ENCODE measurements at places on chromosomes 2 and 18.

DNA sequence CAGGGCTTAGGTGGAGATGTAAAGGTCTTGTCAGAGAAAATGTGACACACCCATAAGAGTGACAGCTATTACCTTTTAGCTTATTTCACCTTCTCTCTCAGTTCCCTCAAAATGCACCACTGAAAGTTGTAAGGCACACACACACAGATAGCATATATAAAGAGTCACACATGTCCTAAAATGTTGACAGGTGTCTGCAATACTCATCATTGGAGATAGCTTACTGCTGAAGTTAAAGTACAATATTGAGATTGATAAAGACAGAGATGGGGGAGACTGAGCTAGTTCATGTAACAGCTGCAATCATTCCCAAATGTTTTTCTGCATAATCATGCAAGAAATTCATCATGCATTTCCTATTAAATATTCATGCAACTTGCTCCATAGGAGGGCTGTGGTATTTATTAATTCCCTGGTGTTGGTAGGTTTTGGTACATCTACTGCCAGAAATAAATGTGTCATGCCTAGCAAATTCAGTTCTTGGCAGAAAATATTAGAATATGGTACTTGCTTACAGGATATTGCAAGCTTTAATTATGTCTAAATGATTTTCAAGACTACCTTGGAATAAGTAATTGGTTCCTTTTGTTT lies 118.8 kb upstream of the RBMS1 start:
- DNase-seq = no peak

GRCh38 chr2:58992062-58992706 lies 751.1 kb upstream of the FANCL start:
- DNase-seq = no peak

DNA sequence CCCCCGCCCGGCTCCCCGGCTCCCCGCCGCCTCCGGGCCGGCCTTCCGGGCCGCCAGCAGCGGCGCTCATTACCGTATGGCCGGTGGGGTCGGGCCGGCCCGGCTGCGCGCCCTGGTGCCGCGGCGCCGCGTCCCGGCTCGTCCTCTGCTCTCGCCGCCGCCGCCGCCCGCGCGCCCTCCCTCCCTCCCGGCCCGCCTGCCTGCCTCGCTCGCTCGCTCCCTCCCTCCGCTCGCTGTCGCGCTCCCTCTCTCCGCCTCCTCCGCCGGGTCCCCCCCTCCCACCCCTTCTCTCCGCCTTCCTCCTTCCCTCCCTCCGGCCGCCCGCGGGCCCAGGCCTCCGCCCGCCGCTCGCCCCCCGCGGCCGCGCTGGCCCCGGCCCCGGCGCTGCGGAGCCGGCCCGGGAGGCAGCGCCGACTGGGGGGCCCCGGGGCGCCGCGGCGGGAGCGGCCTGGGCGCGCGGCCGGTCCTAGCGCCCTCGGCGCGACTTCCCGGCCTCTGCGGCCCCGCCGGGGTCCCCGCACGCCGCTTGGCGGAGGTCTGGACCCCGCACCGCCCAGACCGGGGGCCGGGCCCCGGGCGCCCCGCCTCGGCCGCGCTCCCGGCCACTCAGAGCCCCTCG lies at the start of gene DNMT3A:
Gene DNMT3A, minus strand, starts transcription at position 173 of the 619 bp plus-strand sequence. CDS start 27,941 bp downstream, outside the sequence.
- peak; percentile 58 for DNase-seq

DNA sequence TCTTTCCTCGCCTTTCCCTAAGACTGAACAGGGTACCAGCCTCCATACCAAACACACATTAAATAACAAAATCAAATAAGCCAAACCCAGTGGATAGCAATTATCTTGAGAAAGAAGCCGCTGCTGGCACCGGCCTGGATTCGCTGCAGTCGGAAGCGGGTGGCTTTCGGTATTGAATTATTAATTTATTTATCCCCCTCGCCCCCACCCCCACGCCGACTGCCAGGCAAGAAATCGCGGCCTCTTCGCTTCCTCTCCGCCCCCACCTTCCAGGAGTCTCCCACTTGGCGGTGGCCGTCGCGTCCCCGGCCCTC lies 370 bp upstream of the ZNF804A start:
- no peak for DNase-seq

DNA sequence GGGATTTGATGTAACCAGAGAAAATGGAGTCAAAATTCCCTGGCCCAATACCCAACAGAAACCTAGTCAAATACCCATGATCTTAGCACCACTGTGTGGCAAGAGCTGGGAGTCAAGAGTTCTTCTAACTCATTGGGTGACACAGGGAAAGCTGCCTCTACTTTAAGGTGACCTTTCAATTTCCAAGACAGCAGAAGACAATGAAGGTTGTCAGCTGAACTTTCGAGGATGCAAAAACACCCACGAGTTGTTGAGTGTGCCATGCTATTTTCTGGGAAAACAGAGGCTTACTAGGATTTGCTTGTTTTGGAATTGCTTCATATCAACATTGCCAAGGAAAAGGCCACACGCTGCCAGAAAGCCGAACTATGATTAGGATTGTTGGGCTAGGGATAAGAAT lies 61.6 kb upstream of the CYRIA start:
- DNase-seq = no peak

- DNase-seq = no peak
These were observed 75.4 kb upstream of the PGAP1 start for GRCh38 chr2:197001921-197002320.

GRCh38 chr2:7572450-7572849 lies 655.2 kb downstream of the RNF144A start:
- no peak for DNase-seq

DNA sequence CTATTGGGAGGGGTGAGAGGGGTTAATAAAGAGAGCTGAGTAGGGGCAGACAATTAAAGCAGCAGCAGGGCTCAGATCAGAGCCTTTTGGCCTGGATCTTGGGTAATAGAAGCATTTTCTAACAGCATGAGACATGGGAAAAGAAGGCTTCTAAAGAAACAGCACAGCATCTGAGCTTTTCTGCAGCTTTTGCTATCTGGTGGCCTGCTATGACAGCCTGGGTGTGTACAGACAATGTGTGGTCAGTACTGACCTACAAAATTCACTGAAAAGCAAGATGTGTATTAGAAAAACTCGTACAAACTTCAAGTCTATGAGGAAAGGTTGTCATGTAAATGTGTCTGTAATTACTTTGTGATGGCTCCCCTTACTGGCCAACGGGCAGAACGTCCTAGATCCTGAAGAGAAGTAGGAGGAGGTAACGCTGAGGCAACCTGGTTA lies 95.6 kb downstream of the GALNT3 start:
- DNase-seq = no peak

- DNase-seq = no peak
These were observed 12.1 kb upstream of the TPO start for GRCh38 chr2:1400943-1401735.

- DNase-seq = no peak
These were observed 23.9 kb upstream of the CAVIN2 start for GRCh38 chr2:191870744-191871143.

DNA sequence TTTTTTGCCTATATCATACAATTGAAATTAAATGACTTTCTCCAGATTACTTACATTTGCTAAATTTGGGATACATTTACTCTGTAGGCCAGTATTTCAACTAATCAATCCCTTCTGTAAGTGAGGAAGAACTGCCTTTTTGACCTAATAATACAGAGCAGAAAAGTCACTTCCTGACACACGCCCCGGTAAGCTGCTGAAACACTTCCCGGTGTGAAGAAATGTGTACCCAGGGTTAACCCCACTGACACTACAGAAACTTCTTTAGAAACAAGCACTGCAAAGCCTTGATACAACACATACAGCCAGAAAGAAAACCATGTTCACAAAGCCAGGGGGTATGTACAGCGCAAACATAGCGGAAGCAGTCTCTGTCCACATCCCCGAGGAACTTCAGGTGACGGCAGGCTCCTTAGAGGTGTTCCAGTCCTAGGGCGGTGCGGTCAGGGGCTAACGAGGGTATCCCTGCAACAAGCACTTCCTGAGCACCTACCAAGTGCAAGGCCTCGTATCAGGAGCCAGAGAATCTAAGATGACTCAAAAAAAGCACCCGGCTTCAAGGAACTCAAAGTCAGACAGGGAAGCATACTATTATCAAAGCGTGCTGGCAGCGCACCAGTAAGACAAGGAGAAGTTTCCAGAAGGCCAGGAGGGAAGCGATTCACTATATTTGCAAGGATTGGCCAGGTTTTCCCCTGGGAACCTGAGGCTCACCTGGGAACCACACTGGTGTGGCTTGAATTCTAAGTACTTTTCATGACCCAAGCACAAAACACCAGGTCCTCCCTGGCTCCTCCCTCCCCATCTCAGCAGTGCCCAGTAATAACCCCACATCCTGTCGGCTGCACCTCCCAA lies 46.6 kb downstream of the ZNF516 start:
- no peak for DNase-seq

DNA sequence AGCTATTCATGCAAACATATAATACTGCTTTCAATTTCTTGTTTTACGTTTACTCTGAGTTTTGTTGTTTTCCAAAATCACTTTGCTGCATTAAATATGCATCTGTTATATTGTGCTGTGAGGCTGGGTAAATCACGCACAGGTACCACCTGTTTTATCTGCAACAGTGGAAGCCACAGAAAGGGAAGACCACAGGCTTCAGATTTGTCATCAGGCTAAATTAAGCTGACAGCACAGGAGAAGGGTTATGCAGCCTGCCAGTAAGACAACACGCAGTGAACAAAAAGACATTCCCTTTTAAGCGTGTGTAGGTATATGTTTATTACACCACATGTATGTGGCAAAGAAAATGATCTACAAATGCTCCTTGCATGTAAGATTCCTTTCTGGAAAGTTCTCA lies 38.2 kb downstream of the ZNF516 start:
- no peak for DNase-seq

GRCh38 chr2:22942441-22942840 lies 442.5 kb upstream of the KLHL29 start:
- no peak for DNase-seq

GRCh38 chr2:27703638-27704341 lies 40.1 kb downstream of the SLC4A1AP start:
- DNase-seq = peak; percentile 71

DNA sequence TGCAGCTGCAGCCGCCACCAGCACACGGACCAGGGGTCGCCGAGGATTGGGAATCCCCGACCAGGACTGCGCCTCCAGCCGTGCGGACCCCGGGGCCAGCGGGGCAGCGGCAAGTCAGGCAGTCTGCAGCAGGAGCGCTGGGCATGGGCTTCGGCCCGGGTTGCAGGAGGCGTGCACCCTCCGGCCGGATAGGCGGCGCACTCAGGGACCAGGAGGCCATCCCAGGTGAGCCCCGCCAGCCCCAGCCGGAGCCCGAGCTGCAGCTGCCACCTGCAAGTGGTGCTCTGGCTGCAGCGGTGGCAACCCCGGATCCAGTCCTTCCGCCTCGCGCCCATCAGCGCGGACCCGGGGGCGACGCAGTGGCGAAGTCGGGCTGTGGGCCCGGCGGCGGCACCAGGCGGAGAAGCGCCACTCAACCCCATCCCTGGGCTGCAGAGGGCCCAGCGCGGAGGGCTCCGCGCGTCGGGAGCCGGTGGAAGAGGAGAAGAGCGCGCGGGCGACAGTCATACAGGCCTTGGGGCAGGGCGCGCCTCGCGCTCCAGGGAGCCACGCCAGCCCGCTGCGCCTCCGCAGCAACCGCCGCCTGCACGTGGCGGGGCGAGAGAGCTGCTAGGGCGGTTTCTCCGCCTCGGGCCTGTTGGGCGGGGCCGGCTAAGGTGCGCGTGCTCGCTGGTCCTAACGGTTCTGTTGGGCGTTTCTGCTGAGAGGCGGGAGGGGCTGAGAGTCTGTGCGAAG lies 73.8 kb downstream of the RPIA start:
- no peak for DNase-seq

DNA sequence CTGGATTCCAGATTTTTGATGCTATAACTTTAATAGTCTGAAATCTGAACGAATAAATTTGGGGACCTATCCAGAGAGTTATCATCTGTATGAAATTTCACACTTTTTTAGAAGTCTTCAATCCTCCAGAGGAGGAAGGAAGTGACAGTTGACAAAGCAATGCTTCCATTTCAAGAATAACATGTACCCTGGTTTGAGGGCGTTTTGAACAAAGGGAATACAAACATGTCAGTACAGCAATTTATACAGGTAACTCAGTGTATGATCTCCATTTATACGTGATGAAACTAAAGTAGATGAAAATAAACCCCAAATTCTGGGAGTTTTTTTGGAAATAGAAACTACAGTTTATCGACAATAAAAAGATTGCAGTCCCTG lies 42.2 kb downstream of the CIB4 start:
- DNase-seq = no peak

- no peak for DNase-seq
These were observed 31.1 kb downstream of the DRC1 start for GRCh38 chr2:26432859-26433258.

All from activated CD8-positive, alpha-beta memory T cell treated with anti-CD3 and anti-CD28 coated beads for 1 hour (primary cell).